ENCODE measurements at places on chromosomes 16 and 17.

DNA sequence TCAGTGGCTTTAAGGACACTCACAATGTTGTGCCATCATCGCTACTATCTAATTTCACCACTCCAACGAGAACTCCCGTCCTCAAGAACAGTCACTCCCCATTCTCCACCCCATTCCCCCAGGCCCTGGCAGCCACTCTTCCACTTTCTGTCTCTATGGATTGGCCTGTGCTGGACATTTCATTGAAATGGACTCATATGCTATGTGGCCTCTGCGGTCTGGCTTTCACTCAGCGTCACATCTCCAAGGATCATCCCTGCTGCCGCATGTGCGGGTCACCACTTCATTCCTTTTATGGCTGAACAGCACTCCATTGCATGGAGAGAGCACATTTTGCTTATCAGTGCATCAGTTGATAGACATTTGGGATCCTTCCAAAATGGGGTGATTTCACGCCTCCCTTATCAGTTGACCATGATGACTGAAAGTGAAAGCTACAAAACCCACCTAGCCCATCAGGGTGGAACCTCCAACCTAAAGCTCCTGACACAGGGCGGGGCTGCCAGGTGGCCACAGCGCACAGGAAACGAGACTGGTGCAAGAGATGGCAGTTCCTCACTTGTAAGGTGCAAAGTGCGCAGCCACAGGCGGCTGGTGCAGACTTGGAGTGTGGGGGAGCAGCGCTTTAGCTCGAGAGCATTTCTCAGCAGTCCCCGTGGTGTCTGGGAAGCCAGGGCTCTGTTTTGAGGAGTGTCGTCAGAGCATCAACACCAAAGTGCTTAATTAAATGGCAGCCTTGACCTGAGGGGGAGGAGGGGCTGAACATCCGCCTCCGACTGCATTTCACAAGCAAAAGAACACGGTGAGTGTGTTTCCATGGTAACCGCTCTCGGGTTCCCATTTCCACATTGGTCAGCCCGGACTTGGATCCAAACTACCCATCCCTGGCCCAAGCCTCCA is 23.8 kb downstream of the COTL1 start:
- peak; percentile 93 for DNase-seq

- peak; percentile 66 for DNase-seq
Measured at GRCh38 chr16:89192956-89193575, 7.3 kb downstream of the SLC22A31 start.

GRCh38 chr16:56332464-56333079 is 92.8 kb downstream of the AMFR start:
- peak; percentile 75 for DNase-seq

- peak; percentile 38 for DNase-seq
Measured at GRCh38 chr17:10013365-10014112, 108.5 kb upstream of the RCVRN start.

GRCh38 chr16:1031666-1032065 is 40.9 kb upstream of the SSTR5 start:
- no peak for DNase-seq

DNA sequence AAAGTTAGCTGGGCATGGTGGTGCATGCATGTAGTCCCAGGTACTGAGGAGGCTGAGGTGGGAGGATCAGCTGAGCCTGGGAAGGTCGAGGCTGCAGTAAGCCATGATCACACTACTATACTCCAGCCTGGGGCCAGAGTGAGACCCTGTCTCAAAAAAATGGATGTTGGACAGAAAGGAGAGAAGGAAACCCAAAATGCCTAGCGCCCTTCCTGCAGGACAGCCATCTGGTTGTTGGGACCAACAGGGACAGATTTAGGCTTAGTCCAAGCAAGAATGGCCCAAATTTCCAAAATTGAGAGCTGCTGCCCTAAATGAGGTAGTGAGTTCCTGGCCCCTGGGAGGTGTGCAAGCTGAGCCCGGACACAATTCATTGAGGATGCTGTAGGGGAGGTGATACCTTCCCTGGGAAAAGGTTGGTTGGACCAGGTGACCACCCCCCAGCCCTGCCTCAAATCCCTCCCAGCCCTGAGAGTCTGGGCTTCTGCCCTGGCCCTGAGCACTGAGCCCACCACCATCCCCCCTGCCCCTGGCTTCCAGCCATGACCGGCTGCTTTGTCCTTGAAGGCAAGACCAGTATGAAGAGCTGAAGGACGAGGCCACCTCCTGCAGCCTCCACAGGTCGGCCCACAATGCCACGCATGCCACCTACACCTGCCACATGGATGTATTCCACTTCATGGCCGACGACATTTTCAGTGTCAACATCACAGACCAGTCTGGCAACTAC is 35.1 kb downstream of the IL21R start:
- DNase-seq, result no peak

- peak; percentile 80 for DNase-seq
Measured at GRCh38 chr16:3654249-3654991, at the start of gene DNASE1. TSS of gene DNASE1 (plus strand) at chr16:3654691. CDS start at chr16:3655374, 683 bp downstream.

DNA sequence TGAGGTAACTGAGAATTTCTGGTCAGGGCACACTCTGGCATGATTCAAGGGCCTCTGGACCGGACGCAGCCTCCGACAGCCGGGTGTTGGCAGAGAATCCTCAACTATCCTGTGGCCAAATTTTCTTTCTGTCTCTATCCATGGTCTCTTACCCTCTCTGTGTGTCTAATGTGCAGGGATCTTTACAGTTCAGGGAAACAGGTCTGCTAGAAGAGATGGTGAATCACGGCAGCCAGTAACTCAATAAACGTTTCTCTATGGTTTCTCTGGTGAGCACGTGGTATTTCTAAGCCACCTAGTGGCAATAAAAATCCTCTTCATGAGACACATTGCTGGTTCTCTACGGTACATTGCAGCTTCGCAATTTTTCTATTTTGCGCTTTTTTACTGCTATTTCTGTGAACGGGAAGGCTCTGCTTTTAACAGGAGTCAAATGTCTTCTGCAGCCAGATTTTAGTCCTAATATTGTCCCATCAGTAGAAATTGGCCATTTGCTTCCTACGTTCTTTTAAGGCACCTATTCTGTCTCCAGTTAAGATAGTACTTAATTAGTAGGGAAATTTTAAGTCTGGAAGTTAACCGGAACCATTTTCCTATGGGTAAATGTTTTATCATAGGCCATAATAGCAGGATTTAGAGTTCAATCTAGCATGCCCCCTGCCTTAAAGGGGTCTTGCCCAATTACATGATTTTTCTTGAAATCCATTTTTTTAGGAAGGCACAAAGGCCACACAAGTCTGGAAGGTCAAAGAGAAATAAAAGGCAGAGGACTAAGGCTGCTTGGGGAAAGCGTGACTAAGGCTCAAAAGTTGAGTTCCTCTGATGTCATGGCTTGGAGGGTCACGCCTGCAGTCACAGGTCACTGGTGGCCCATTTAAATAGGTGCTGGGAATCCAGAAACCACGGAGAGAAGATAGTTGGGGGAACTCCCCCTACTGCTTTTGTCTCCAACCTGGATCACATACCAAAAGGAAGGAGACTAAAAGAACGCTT is 31.5 kb downstream of the QPRT start:
- no peak for DNase-seq

DNA sequence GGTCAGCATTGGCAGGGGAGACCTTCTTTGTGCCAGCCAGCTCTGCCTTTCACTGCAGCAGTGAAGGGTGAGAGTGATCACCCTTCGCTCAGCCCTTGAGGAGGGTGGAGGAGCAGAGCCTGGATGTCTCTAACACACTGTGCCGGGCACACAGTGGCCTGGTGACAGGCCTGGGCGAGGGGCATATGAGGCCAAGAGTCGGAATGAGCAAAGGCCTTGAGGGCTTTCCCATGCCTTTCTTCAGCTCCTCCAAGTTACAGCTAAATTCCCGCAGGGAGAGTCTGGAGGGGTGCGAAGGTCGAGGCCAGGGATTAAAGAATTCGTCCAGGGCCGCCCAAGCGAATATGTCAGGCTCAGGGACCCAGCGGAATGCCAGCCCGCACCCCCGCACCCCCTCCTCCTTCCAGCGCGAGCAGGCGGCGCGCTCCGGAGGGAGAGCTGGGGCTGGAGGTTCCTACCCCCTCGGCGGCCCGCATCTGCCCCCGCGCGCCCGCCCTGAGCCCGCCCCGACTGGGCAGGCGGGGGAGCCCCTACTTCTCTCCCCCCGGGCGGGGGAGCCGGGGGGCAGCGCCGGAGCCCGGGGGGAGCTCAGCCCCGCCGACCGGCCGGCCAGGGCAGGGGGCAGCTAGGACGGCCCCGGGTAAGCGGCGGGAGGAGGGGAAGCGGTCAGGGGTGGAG is at the start of gene RASL10B:
RASL10B (plus strand) TSS at position 401 of the 678 bp plus-strand sequence. CDS start 3,546 bp downstream, outside the sequence.
- peak; percentile 56 for DNase-seq

GRCh38 chr16:78844682-78845081 is 745.2 kb downstream of the WWOX start:
- no peak for DNase-seq
